ENCODE measurements at places on chromosomes 12 and 14.

DNA sequence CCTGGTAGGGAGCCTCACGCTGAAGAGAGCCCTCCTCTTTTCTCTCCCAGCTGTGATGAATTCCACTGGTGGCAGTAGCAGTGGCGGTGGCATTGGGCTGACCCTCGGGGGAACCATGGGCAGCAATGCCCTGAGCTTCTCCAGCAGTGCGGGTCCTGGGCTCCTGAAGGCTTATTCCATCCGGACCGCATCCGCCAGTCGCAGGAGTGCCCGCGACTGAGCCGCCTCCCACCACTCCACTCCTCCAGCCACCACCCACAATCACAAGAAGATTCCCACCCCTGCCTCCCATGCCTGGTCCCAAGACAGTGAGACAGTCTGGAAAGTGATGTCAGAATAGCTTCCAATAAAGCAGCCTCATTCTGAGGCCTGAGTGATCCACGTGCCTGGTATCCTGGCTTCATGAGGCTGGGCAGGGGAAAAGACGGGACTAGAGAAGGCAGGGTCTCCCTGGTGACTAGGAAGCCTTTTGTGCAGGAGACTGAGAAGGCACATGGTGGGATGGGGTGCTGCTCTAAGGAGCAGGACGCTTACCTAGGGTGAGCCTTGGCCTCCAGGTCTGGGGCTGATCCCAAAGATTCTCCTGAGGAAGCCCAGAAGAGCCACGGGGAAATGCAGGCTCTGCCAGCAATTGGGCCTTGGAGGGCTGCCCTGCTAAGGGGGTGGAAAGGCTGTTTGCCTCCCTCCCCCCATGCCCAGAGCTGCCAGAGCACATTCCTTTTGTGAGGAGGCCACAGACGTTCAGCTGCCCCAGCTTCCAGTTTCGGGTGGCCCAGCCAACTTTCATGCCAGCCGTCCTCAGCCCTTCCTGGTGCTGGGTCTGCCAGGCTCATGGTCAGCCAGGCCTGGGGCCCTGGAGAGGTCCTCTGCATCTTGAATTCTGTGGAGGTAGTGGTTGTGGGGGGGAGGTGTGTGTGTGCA lies 15.8 kb downstream of the KRT7 start:
- no peak for DNase-seq

- no peak for DNase-seq
These were observed 2.9 kb downstream of the GLIPR1 start for GRCh38 chr12:75483431-75483830.

GRCh38 chr14:33229269-33229929 lies 290.7 kb downstream of the NPAS3 start:
- no peak for DNase-seq

GRCh38 chr12:95996034-95996658 lies at the start of gene HAL:
HAL (minus strand) TSS chr12:95996344; CDS start chr12:95995910, 434 bp downstream.
- DNase-seq = no peak

- DNase-seq = no peak
These were observed 242.9 kb downstream of the CHST11 start for GRCh38 chr12:104699489-104700190.

- DNase-seq = no peak
These were observed 4.9 kb downstream of the BMP4 start for GRCh38 chr14:53951627-53952303.

- DNase-seq = no peak
These were observed 927.0 kb downstream of the SLC16A7 start for GRCh38 chr12:60522684-60523400.

DNA sequence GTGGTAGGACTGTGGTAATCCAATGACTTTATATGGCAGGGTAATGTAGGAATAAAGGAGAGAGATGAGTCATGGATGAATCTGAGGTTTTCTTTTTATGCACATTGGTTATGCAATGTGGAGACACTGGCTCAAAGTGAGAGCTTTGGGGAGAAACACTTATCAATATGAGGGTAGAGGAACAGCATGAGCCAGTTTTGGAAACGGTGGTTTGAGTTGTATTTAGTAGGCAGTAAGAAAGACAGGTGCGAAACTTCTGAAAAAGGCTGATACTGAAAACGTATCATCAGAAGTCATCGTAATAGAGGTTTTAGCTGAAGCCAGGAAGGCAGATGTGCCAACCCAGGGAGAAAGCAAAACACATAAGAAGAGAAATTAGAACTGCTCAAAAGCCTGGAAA lies 854.8 kb upstream of the SEL1L start:
- DNase-seq = no peak

DNA sequence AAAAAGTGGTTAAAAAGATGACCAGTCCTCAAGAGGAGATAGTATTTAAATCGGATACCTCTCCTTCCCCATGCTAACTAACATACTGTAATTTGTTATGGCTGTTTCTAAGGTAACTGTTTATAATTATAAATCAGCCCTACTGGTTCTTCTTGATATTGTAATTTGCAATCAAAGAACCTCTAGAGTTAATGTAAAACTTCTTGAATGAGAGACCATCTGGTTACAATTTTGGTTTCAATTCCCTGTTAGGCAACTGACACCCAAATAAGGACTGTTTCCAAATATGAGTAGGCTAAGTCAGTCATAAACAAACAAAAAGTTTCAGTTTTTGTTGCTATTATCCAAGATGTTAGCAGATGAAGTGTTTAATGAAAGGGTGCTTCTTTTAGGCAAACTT lies 120.2 kb upstream of the DNM1L start:
- no peak for DNase-seq

GRCh38 chr14:69404883-69405282 lies 6.4 kb downstream of the SLC39A9 start:
- no peak for DNase-seq

DNA sequence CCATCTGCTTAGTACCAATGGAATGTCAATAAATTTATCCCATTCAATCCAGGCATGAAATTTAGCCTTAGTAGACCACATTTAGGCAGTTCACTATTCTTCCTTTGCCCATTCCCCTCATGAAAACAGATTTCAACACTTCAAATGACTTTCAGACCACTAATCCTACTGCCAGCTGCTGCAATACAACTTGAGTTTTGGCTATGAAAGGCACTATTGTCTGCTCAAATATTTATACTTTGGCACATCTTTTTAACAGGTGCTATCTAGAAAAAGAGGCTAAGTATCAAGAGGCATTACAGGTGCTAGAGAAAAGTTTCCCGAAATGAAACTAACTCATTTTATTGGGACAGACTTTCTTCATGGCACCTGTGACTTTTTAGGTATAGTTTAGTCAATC lies 499.8 kb downstream of the C12orf50 start:
- no peak for DNase-seq
